Common myeloid progenitor, CD34-positive (primary cell): ENCODE measurements at places on chromosomes 2 and 18.

DNA sequence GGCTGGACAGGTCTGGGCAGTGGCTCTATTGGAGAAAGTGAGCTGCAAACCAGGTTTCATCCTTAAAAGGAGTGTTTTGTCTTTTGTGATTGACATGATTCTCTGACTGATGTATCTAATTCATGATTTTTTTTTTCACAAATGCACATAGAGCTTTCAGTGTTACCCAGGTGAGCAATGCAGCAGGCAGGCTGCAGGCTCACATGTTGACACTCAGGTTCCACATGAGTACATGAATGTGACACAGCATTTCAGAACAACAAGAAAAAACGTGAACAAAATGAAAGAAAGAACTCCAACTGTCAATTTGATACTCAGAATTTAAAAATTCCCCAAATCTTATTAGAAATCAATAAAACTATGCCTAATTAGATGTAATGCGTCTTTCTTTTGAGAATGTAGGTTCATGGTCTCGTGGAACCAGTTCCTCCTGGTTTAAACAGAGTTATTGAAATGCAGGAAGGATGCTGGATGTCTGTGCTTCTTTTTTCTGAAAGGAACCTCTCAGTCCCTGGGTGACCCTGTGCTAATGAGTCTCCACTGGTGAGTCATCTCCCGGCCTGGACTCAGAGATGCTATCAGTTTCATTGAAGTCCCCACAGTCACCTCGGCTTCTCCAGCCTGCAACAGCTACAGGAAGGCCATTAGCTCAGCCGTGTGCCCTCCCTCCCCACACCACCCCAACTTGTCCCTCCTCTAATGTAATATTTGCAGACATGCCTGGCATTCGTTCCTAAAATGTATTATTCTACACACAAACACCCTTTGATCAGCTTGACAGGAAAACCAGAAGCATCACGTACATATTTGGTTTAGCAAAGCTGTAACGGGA is 430.4 kb downstream of the LPIN1 start:
- DNase-seq: peak; percentile 91

GRCh38 chr2:190467575-190468083 is 59.5 kb downstream of the MFSD6 start:
- DNase-seq: peak; percentile 33

- no peak for DNase-seq
Observed at GRCh38 chr2:227188292-227188691, 23.9 kb downstream of the COL4A3 start.

- no peak for DNase-seq
Observed at GRCh38 chr2:210912779-210913178, 356.4 kb downstream of the CPS1 start.

GRCh38 chr2:23452372-23452771 is 67.4 kb downstream of the KLHL29 start:
- no peak for DNase-seq

DNA sequence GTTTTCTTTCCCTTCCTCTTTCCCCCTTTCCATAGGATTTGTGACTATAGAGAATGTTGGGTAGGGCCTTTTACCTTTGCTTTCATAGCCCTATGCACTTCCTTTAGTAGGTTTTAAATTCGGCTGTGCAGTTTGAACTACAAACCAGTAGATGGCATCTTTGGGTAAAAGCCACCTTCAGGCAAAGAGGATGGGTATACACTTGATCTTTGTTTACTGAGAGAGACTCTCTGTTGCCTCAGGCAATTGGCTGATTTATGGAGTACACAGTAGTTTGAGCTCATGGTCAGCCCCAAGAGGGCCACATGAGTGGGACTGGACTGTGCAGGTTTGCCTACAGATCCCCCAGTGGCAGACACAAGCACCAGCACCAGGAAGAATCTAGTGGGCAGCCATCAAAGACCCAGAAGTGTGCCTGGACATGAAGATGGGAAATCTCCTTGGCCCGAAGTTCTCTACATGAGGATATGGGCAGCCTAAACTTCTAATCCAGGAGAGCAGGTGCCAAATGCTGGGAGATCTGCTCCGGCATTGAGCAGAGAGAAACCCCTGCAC is 1304.3 kb upstream of the DDX18 start:
- peak; percentile 2 for DNase-seq

DNA sequence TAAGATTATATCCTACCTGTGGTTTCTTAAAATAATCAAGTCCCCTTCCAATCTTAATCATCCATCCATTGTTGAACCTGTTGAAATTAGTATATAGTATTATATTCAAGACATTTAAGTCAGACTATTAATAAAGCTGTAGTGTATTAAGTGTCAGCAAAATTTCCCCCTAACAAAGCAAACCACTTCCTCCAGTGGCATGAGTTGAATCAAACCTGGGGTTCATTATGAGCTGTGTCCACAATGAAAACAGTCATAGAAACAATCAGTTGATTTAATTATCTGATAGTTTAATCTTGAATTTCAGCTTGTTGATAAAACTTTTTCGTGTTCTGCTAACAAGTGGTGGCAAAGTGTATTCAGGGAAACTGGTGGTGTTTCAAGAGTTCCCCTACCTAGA is 11.3 kb downstream of the MITD1 start:
- peak; percentile 15 for DNase-seq

- no peak for DNase-seq
Observed at GRCh38 chr2:238167761-238168160, 9.0 kb downstream of the ERFE start.

- DNase-seq: no peak
Observed at GRCh38 chr2:64888591-64889309, 100.4 kb upstream of the SLC1A4 start.

DNA sequence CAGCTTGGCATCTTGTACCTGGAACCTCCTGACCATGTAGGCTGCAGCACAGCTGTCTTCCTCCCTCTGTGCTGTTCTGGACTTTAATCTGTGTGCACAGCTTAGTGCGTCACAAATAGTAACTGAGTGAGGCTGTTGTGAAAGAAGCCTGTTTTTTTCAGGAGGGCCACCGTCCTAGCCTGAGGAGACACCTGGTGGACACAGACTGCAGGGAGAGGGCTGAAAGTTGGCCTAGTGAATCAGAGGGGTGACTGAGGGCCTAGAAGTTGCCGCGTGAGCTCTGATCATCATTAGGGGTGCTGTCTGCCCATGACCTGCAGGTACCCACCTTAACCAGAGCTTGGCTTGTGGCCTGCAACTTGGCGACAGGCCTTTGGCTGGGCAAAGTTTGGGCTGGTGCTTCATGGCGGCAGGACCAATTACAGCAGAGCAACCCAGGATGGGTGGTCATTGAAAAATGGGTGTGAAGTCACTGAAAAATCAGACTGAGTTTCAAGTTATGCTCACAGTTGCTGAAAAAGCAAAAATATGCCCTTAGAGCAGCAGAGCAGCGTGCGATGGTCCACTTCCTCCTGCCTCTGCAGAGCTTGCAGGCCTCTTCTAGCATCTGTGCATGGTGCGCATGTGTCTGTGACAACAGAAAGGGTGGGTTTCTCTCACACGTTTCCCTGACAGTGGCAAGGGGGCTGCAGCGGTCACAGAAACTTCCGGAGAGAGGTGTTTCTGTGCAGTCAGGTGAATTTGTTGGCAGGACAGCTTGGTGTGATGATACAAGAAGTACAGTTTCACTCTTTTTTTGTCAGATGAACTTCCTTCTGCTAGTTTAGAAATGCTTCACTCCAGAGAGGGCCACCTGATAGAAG is 9.6 kb downstream of the GDF7 start:
- no peak for DNase-seq

- no peak for DNase-seq
Observed at GRCh38 chr18:79413901-79414300, 18.2 kb downstream of the NFATC1 start.

- DNase-seq: no peak
Observed at GRCh38 chr2:193276069-193276468, 1081.3 kb upstream of the TMEFF2 start.

- no peak for DNase-seq
Observed at GRCh38 chr2:8407332-8407731, 274.5 kb upstream of the ID2 start.
